ENCODE measurements at places on chromosomes 11 and 22.

- no peak for DNase-seq
Measured at GRCh38 chr11:83449338-83449913, 163.3 kb upstream of the CCDC90B start.

DNA sequence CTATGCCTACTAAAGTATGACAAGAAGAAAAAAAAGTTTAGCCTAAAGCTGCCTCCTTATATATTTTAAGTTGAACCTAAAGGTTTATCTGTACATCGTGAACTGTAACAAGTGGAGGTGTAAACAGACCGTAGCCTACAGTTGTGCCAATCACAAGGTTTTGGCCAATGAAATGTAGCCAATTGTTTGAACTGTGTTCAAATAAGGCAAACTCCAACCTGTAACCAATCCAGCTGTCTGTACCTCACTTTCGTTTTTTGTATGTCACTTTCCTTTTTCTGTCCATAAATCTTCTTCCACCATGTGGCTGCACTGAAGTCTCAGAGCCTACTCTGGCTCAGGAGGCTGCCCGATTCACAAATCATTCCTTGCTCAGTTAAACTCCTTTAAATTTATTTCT is 6.8 kb upstream of the EI24 start:
- no peak for DNase-seq

DNA sequence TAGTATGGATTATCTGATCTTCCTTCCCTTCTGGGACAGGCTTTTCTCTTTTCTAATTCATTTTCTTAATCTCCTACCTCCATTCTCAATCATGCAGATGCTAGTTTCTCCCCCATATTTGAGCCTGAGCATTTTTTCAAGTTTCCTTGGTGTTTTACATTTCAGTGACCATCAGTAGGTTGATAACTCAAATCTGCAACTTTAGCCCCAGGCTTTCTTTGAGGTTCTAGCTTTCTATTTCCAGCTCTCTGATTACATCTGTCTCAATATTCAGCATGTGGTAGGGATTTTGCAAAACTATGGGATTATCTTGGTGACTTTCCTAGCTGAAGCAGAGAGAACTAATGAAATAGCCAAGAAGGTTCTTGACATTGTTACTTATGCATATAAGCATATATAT is 67.8 kb downstream of the ARHGEF12 start:
- DNase-seq = no peak

DNA sequence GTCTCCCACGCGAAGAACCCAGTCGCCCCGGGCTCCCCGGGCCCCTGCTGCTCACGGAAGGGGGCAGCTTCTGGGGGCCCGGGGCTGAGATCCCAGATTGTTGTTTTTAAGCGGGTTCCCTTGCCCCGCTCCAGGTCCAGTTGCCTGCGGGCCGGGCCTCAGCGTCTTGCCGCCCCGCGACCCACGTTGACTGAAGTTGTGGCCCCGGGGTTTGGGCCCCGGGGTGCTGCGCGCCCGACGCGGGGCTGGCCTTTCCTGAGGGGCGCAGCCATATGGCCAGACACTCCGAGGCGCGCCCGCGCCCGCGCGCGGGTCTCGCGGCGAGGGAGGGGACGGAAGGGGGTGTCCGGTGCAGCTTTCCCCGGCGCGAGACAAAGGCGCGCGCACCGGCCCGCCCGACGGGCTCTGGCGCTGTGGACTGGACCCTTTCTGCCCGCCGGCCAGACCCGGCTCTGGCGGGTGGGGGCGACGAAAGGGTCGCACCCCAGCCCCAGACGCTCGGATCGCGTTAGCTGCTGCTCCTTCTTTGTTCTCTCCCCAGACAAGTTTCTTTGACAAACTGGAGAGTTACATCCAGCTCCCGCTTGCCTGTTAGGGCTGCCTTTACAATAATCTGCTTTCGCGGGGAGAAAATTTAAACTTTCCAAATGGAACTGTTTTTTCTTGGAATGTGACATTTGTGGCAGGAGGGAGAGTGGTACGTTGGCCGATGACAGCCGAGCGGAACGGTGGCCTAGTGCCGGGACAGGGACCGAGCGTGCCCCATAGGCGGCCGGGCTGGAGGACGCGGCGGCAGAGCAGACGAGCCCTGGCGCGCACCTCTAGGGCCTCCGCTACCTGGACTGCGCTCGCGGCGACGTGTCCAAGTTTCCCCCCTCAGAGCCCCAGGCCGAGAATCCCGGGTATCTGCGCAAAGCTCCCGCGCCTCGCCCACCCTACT is 716 bp downstream of the AMOTL1 start:
- peak; percentile 54 for DNase-seq

DNA sequence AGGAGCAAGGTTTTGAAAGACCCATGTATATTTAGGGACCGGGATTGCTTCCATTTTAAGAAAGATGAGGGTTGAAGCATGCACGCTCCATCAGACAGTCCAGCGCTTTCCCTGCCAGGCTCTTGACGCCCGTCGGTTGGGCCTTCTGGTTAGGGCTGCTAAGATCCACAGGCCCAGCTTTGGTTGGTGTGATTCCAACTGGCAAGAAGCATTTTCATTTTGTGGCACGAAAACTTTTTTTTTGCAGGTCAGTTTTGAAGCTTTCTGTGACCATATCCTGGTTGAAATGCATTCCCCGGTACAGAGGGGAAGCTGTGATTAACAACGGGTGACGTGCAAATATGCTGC is 34.3 kb upstream of the MPPED1 start:
- DNase-seq = no peak

GRCh38 chr22:19849835-19850762 is 4.6 kb downstream of the GNB1L start:
- no peak for DNase-seq

DNA sequence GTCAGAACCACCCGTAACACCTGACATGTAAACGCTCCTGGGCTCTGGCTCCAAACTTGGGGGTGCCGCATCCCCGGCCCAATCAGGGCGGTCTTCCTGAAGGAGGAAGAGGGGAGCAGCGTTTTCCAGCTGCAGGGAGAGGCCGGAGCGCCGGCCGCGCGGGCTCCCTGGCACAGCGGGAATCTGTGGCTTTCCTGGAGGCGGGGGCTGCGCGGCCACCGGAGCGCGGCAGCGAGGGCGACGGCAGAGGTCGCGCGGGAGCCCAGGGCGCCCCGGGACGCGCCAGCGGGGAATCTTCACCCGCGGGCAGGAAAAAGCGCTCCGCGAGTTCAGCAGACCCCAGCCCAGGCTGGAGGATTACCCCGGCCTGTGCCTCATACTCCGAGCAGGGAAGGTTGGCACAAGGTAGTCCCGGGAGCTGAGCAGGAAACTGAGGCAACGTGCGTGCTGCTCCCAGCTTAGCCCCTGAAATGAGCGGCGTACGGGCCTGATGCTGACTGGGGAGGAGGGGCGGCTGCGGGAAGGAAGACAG is 600 bp upstream of the ESAM start:
- DNase-seq = no peak

DNA sequence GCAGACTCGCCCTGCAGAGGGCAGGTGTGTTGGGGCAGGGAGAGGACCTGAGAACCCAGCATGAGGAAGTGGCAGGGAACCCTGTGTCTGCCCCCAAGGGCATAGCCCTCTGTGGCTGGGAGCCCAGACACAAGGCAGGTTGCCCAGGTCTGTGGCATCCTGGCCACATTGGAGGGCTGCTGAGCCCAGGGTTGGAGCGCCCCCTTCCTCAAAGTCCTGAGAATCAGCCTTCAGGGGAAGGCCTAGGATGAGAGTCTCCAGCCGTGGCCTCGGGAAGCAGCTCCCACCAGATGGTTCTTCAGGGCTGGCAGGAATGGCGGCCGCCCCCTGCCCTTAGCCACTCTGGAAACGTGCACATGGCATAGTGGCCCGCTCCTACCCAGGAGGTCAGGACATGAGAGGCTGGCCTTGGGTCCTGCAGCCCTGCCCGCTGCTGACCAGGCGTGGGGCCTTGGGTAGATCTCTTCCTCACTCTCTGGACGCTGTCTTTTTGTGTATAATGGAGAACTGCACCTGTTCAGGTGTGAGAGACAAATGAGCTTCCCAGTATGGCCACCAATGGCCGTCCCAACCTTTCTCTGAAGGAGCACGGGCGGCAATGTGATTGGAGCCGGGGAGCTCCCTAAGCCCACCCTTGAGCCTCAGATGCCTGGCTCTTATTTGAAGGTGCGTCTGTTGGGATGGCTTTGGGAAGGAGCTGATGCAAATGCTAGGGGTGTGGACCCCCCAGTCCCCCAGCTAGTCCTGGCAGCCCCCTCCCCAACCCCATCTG is 4.6 kb upstream of the CDC42BPG start:
- no peak for DNase-seq

GRCh38 chr11:113906038-113906437 is 1.4 kb downstream of the HTR3B start:
- peak; percentile 49 for DNase-seq

DNA sequence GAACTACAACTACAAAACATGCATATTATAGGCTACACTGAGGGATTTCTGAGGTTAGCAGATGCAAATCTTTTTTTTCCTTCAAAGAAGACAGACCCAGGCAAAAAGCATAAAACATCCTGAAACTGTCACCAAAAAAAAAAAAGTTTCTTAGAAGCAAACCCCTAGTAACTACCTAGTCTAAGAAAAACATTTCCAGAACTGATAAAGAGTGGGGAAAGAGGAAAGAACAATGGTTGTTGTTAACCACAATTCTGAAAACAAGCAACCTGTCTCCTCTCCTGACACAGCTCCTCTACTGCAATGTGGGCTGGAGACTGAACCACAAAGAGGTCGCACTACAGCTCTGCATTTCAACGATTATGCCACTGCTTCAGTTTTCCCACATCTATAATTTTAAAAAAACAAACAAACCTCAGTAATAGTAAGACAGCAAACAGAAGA is 15.0 kb downstream of the DENND5A start:
- DNase-seq = no peak

- DNase-seq = peak; percentile 44
Measured at GRCh38 chr11:819129-819931, 616 bp downstream of the PNPLA2 start.

- DNase-seq = no peak
Measured at GRCh38 chr11:18259259-18259658, 6.8 kb upstream of the SAA1 start.

GRCh38 chr11:101083335-101083734 is 46.3 kb downstream of the PGR start:
- no peak for DNase-seq

GRCh38 chr22:46041642-46042041 is 64.7 kb upstream of the WNT7B start:
- no peak for DNase-seq

- no peak for DNase-seq
Measured at GRCh38 chr22:39905687-39906086, 4.8 kb downstream of the GRAP2 start.

GRCh38 chr22:37638391-37639069 is 939 bp upstream of the SH3BP1 start:
- no peak for DNase-seq

- DNase-seq = no peak
Measured at GRCh38 chr11:90330632-90331031, 107.8 kb upstream of the CHORDC1 start.

DNA sequence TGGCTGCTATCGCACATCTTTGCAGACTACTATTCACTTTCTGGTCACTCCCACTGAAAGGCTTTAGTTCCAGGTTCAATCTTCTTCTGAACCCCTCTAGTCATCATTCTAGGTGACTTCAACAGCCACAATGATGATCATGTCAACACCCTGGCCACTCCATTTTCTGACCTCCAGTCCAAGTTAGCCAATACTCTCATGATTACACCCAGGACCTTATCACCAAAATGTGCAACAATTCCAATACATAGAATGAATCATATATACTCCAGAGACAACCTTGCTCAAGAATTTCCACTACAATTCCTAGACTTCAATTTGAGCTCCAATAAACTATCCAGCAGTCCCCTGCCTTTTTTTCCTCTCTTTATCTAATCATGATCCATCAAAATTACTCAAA is 70.7 kb downstream of the PAK1 start:
- DNase-seq = no peak

GRCh38 chr11:86115542-86116385 is 46.9 kb upstream of the PICALM start:
- no peak for DNase-seq

DNA sequence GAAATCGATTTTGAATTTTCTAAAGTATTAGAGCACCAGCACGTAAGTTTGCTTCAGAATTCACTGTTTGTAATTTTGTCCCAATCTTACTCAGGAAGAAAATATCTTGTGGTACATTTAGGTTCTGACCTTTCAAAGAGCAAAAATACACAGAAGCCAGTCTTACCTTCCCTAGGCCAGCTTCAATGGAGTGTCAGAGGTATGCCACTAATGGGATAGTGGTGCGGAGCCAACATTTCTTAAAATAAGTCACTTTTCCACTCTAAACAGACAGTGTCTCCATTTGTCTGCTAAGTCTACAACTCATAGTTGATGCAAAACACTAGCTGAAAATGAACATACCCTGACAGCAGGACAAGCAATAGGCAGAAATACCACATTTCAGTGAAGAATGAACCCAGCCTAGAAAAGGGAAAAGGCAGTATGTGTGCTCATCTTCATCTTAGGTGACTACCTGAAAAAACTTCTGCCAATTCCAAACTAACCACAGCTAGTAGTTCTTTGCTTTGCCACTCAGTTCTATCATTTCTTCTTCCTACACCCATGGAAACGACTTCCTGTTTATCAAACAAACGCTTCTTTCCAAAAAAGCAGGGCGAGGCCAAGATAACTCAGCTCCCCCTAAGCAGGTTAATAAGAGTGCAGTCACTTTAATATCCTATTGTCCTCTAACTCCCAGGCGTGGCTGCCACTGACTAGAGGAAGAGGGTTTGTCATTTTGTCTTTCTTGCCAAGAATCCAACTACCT is 94.0 kb upstream of the APOA1 start:
- no peak for DNase-seq

DNA sequence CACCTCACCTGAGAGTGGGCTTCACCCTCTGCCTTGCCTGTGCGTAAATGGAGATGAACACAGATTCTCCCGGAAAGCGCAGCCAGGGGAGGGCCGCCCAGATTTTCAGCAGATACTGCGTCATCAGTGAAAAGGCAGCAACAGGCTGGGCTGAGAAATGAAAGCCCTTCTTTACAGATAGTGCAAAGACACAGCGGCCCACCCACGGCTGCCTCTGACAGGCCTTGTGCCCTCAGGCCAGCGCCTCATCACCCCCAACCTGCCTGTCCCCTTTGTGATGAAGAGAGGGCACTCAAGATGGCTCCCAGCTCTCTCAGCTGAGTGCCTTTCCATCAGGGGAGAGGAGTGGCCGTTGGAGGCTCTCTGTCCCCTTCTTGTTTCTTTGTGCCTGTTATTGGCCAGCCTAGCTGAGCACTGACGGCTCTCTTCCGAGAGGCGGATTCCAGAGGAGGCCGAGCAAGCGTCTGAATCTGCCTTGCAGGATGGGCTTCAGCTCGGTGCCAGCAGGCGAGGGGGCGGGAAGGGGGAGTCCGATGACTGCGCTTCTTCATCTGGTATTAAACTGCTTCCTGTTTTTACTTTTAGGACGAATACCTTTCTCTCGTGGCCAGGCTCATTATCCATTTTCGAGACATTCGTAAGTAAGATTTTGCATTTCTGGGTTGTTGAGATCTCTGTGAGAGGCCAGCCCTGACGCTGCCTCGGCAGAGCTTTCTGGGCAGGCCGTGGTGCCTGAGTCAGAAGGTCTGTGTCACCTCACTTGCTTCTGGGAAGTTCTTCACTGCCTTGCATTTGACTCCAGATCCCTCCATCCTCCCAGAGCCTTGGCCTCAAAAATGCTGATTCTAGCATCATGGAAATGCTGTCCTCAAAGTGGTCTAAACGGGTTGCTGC is 43.7 kb downstream of the MED15 start:
- DNase-seq = no peak

- no peak for DNase-seq
Measured at GRCh38 chr22:47049078-47049624, 286.7 kb downstream of the TBC1D22A start.

GRCh38 chr11:90774727-90775566 is 552.1 kb upstream of the CHORDC1 start:
- DNase-seq = peak; percentile 45

- no peak for DNase-seq
Measured at GRCh38 chr11:43327987-43328386, 16.2 kb downstream of the API5 start.

- no peak for DNase-seq
Measured at GRCh38 chr11:102853956-102854355, 10.5 kb upstream of the MMP3 start.
